8988T (cell line): ENCODE measurements at places on chromosomes 3 and 15.

DNA sequence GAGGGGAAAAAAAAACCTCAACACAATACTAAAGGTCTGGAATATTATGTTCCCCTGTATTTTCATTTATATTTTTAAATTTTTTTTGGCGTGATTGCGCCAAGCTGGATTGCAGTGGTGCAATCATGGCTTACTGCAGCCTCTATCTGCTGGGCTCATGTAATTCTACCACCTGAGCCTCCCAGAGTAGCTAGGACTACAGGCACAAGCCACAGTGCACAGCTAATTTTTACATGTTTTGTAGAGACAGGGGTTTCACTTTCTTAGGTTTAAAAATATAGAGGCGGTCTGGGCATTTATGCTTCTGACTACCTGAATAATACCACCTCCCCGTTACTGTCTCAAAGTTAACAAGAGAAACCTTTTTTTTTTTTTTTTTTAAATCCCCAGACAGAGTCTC, 51.1 kb upstream of the MAP4 start:
- DNase-seq, result no peak

- DNase-seq, result no peak
Observed at GRCh38 chr15:33209575-33210481, 15.3 kb upstream of the FMN1 start.

DNA sequence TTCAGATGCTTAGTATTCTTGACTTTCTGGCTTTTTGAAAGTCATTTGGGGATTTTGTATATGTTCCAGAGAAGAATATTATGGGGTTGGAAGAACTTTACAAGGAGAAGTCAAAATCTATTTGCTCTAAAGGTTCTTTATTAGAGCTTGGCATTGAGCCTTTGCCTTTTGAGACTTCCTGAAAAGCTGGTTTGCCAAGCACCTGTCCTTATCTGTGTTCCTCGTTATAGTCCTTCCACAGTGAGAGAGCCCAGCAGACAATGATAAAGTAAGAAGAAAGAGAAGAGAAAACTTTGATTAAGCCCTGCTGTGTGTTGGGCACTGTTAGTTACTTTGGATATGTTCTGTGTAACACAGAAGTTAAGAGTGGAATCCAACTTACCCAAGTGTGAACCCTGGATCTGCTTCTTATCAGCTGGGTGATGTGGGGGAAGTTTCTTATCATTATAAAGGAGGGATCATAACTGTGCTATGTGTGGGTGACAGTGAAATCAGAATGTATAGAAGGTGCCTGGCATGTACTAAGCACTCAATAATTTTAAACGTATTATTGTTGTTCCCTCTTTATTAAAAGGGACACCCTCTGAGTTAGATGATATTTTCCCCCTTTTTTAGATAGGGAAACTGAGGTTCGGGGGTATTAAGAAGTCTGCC, 44.3 kb upstream of the POLR2M start:
- DNase-seq, result no peak

- no peak for DNase-seq
Observed at GRCh38 chr3:13886593-13887129, 6.8 kb upstream of the WNT7A start.

DNA sequence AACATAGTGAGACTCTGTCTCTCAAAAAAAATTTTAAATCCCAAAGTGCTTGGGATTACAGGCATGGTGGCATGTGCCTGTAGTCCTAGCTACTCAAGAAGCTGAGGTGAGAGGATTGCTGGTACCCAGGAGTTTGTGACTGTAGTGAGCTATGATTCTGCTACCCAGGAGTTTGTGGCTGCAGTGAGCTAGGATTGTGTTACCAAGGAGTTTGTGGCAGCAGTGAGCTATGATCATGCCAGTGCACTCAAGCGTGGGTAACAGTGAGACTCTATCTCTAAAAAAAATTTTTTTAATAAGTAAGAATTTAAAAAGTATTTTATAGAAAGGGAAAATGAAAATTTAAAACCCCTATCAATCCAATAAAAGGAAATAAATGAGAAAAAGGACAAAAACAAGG, 69.5 kb downstream of the FAIM start:
- DNase-seq, result no peak

DNA sequence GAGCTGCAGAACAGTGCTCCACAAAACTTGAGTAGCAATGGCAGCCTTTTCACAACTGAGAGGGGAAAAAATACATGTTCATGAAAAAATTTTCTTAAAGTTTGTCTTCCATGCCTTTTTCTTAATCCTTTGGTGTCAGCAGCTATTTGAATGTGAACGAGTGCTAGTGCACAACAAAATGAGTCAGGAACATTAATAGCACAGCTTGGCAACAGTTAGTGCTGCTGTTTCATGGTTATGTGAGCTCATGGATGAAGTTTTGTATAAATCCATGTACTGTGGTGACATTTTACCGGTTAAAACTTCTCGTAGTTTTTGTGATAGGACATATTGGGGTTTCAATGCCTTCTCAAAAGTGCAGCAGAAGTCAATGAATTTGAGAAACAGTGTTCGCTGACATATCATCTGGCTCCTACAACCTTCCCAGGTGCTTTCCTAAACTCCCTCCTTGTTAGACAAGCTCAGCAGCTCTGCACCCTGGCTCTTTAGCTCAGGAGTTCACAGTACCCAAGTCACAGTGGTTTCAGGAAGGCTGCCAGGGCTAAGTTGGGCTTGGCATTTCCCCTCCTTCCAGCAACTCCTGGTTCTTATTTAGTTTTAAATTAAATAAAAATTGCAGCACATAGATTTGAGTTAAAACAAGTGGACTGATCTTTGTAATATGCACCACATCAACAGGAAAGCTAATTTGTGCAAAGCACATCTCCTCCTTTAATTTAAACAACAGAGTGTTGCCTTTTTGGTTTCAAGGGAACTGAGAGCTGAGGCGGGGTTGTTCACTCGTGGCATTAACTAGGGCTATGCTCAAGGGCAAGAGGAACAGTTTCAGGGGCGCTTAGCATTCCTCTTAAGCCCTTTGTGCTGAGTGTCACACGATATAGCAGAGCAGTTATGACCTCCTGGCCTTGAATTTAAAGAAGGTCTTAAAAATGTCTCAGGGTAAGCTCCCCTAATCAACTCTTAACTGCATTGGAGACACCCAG, 362.8 kb downstream of the CHST2 start:
- DNase-seq, result no peak

GRCh38 chr15:74257105-74257504, 21.0 kb downstream of the CCDC33 start:
- no peak for DNase-seq

- DNase-seq, result no peak
Observed at GRCh38 chr3:148211725-148212124, 486.0 kb upstream of the AGTR1 start.

GRCh38 chr3:49460188-49460890, 9.7 kb upstream of the DAG1 start:
- DNase-seq, result no peak

DNA sequence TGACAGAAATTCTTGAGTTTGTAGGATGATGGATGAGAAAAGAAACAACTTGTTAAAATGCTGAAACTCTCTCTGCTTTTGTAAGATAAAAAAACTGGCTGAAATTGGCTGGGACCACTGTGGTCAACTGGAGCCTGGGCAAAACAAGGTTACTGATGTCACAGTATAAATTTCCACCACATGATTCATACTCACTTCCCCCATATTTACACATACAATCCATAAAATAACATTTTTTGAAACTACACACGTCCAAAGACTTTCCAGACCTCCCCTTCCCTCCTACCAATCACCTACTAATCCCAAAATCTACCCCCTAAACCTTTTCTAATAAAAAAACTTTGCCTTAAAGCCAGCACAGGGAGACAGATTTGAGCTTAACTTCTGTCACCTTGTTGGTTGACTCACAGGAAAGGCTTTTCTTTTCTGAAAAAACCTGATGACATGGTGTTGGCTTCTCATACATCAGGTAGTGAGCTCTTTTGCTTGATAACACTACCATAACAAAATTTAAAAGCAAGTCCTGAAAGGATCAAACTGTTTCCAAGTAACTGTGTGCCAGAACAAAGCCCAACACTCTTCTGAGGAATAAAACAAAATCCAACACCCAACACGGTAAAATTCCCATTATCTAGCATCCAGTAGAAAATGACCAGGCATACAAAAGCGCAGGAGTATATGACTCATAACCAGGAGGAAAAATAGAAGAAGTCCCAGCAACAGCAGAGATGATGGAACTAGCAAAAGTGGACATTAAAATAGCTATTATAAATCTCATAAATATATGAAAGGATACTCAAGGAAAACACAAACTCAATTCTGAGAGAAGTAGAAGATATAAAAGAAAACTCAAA, 87.3 kb upstream of the SNRK start:
- no peak for DNase-seq

DNA sequence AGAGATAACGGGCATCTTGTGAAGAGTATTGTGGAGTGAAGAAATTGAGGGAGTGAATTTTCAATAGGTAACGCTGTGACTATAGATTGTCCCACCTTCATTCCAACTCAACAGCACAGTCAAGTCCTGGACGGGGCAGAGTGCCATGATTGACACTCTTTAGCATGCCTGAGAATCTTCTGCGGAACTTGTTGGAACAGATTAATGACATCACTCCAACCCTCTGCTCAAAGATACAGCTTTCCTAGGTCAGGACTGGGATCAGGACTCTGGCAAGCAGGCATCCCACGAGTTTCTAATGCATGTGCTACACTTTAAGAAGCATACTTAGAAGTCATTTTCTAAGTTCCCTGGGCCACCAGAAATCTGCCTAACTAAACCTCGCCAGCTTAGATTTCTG, 267.6 kb upstream of the CFAP20DC start:
- DNase-seq, result no peak

- no peak for DNase-seq
Observed at GRCh38 chr3:72182206-72182605, 397.3 kb upstream of the PROK2 start.

DNA sequence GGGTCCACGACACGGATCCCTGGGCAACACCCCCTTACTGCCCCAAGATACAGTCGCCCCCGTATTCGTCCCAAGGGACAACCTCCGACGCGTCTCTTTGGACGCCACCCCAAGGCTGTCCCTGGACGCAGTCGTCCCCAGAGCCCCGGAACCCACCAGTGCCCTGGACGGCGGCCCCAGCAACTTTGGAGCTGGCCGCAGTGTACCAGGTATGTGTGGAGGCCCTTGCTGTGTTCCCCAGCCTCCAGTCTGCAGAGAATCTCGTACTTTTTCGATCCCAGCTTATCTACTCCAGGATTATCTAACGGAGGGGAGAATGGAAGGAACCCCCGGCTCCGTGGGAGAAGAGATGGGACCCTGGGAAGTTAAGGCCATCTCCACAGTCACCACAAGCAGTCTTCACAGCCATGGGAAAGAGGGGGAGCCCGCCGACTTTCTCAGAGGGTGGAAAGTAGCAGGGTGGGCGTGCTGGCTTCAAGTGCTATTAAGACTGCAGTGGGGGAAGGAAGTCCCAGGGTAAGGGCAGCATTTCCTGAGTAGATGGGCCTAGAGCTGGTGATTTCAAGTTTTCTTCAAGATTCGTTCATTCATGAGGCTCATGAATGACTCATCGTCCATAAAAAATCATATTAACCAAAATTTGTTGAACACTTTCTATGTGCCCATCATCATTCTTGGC, 1.1 kb downstream of the MESP2 start:
- DNase-seq, result no peak

- DNase-seq, result no peak
Observed at GRCh38 chr3:72303926-72304325, 519.0 kb upstream of the PROK2 start.

- DNase-seq, result no peak
Observed at GRCh38 chr15:31342781-31343626, 16.4 kb downstream of the KLF13 start.

GRCh38 chr3:138187296-138188012, at the start of gene ARMC8:
TSS of gene ARMC8 (plus strand) at chr3:138187301. CDS start at chr3:138187555, 254 bp downstream.
- peak; percentile 83 for DNase-seq

- DNase-seq, result no peak
Observed at GRCh38 chr15:60563539-60564404, 84.8 kb upstream of the ICE2 start.

- DNase-seq, result no peak
Observed at GRCh38 chr15:25717457-25718168, 145.5 kb downstream of the ATP10A start.

DNA sequence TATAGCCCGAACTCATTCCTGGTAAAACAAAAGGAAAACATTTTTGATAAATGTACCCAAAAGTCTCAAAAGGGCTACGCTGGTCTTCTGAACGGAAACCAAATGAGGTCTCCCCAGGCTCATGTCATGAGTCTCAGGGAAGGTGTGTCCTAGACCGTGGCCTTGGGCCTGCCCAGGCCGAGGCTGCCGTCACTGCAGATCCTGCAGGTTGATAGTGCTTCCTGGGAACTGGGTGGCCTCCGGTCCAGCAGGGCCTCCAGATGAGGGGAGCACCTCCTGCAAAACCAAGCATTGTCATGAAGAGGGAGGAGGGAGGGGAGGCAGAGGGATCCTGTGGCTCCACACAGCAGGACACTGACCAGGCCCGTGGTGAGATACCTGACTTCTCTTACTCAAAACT, 37.5 kb downstream of the ZXDC start:
- DNase-seq, result no peak

- no peak for DNase-seq
Observed at GRCh38 chr3:53711387-53711786, 134.8 kb downstream of the CHDH start.

GRCh38 chr3:41943311-41943843, 18.5 kb downstream of the ULK4 start:
- DNase-seq, result no peak

- DNase-seq, result no peak
Observed at GRCh38 chr3:99941211-99941610, 123.5 kb downstream of the CMSS1 start.

- no peak for DNase-seq
Observed at GRCh38 chr3:167885277-167885676, 149.8 kb downstream of the SERPINI1 start.

DNA sequence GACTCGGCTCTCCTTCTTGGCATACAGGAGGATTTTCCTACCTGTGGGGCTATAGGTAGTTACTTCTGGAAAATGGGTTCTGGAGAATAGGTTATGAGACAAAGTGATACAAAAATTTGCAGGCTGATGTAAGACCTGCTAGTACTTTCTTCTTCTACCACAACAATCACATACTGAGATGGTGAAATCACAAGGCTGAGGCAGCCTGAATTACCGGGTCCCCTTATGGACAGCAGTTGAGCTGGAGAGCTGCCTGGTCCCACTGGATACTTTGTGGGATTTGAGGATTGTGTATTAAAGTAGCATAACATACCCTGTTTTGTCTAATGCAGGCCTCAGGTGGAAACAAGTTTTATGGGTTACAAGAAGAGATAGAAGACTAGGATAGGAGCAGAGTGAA, 86.5 kb upstream of the FAM98B start:
- DNase-seq, result no peak

- peak; percentile 76 for DNase-seq
Observed at GRCh38 chr15:40470423-40471104, at the start of gene CHST14. TSS of gene CHST14 (plus strand) at chr15:40470984. CDS start at chr15:40471214, 230 bp downstream.

DNA sequence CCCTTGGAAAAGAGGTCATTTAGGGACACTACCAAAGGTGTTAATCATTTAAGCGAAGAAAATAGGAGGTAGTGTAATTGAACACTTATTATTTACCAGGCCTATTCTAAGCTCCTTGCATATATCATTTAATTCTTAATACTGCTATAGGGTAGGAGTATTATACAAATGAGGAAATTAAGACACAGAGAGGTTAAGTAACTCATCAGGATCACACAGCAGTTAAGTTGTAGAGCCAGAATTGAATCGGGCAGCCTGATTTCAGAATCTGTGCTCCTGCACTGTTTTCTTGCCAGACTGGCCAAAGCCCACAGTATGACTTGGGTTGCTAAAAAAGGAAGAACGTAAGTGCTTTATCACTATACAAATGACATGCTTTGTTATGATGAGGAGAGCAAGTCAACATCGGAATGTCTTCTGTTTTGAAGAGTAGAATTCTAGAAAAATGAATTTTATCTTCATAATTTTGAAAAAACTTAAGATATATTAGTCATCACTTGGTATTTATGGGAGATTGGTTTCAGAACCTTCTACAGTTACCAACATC, 31.4 kb downstream of the HPS3 start:
- DNase-seq, result no peak
